ENCODE measurements at places on chromosomes 4 and X. TPM values are rescaled to one million over a fixed set of nuclear protein-coding genes. Genes with fewer than 3 reads are reported as not detected.

GAGE12H gene
- total RNA-seq: not detected

APELA gene
- not detected for total RNA-seq

SRPX gene
- 1,799 TPM for total RNA-seq

ANKRD50 gene
- total RNA-seq: 28.3 TPM

MAGIX gene
- total RNA-seq: 4.4 TPM

FHIP1A gene
- total RNA-seq: not detected

TMPRSS11D gene
- not detected for total RNA-seq

TBX22 gene
- not detected for total RNA-seq

SLC26A1 gene
- total RNA-seq: not detected
